ENCODE measurements at places on chromosomes 16 and 17. TPM values are rescaled to one million over a fixed set of nuclear protein-coding genes. Genes with fewer than 3 reads are reported as not detected.

DNA sequence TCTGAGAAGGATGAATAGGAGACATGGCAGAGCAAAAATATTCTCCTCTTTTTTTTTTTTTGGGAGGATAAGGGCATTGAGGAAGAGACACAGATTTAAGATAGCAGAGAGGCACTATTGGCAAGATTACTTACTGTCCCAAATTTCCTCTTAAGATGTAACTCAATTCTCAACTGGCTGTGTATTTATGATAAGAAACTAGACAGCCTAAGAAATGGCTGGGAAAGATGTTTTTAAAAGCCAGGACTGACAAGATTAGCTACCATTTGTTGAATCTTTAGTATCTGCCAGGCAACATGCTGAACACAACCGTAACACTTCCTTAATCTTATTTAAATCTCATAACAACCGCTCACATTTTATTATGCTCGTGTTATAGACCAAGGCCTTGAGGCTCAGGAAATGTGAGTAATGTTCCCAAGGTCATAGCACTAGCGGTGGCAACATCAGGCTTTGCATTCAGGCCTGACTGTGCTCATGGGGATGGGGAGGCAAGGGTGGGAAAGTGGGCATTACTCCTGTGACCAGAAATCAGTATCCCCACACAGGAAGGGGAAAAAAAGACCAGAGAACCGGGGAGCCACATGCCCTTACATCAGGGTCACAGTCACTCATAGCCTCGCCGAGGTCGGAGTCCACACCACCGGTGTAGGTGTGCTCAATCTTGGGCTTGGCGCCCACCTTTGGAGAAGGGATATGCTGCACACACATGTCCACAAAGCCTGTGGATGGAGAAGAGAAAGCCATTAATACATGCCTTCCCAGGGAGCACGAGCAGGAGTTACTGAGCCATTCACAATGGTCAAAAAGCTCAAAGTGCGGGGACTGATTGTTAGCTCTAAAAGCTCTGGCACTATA lies 15.6 kb downstream of the HIGD1B start:
- no peak for DNase-seq

DNA sequence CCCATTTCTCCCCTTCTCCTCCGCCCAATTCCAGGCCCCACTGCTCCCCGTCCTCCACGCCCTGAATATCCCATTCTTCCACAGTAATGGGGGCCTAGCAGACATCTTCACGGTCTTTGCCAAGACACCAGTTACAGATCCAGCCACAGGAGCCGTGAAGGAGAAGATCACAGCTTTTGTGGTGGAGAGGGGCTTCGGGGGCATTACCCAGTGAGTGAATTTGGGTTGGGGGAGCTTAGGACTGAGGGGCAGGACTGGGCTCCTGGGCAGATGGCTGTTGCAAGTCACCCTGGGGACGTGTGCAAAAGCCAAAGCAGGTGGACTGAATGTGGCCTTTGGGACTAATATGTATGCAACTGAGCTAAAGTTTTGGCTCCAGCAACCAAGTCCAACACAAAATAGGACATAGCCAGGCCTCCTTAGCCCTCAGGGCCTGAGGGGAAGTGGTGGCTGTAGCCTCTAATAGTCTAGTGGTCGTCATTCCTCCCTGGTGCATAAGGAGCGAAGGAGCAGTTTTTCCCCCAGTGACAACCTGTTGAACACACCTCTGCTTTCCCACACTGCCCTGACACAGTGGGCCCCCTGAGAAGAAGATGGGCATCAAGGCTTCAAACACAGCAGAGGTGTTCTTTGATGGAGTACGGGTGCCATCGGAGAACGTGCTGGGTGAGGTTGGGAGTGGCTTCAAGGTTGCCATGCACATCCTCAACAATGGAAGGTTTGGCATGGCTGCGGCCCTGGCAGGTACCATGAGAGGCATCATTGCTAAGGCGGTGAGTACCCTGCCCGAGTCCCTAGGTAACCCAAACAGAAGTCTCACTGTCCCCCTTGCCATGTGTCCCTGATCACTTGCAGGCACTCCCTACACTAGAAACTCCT lies 2.6 kb downstream of the ACADVL start:
- no peak for DNase-seq

- DNase-seq = no peak
These were observed 51.1 kb upstream of the LGALS9 start for GRCh38 chr17:27579897-27580321.

GRCh38 chr17:35241520-35241919 lies 1.4 kb upstream of the SLFN5 start:
- no peak for DNase-seq

GRCh38 chr17:40936976-40937375 lies 470 bp downstream of the KRT23 start:
- no peak for DNase-seq

GRCh38 chr17:16873174-16874035 lies 98.5 kb downstream of the TNFRSF13B start:
- DNase-seq = no peak

DNA sequence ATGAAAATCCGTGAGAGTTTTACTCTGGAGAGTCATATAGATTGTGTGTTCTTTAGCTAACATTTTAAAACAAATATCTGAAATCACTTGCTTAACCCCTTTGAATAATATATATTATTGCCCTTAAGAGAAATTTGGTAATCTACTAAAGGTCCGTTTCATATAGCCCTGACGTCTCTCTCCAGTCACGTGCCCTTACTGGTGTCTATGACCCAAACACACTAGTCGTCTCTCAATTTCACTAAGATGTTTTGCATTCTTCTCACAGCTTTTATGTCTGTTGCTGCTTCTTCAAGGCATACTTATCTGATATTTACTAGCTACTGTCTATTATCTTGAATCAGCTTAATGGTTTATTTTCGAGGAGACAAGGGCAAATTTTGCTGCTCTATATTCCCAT lies 409.9 kb downstream of the KCNJ18 start:
- DNase-seq = no peak

- DNase-seq = no peak
These were observed 1.2 kb upstream of the MIF4GD start for GRCh38 chr17:75271955-75272847.

- no peak for DNase-seq
These were observed 377.0 kb upstream of the TNRC6C start for GRCh38 chr17:77581480-77581879.

DNA sequence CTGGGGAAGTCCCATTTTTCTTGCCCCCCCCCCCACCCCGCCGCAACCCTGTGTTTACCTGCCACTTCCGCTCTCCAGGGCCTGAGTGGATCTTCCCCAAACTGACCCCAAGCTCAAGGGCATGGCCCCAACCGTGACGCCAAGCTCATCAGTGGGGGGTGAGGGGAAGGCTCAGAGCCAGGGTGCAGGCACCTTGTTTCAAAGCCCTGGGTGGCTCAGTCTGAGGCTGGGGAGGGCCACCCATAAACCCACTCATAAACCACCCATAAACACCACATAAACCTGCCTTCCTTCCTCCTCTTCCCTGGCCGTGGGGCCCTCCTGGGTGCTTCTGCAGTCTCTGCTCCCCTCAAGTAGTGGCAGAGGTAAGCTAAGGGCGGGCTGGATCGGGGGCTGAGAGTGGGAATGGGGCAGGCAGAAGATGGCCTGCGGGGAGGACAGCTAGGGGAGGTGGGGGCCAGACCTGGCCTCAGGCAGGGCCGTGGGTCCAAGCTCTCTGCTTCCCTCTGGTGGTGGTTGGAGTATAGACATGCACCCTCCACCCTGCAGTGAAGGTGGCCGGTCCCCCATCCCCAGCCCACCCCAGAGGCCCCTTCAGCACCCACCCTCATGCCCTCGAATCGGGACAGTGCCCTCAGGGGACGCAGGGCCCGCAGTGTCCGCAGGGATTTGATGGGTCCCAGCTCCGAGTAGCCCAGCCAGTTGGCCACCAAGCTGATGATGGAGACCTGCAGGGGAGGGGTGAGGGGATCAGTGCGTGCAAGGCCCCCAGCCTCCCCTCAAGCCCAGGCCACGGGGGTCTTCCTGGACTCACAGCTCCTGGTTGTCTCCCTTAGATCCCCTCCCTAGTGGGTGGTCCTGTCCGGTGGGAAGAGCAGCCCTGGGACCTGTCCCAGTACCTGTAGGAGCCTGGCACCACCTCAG lies 14.6 kb upstream of the CD79B start:
- no peak for DNase-seq

DNA sequence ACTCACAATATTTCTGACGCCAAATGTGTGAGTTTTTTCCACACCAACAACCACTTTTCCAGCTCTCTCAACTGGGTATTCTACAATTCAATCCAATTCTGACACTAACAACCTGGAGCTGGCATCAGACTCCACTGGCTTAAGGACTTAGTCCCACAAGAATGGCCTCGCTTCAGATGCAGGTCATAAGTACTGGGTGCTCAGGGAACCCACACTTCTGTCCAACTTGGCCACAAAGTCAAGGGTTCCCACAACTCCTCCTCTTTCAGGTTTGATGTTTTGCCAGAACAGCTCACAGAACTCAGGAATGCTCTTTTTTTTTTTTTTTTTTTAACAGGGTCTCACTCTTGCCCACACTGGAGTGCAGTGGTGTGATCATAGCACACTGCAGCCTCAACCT lies 56.1 kb upstream of the TMC5 start:
- no peak for DNase-seq

DNA sequence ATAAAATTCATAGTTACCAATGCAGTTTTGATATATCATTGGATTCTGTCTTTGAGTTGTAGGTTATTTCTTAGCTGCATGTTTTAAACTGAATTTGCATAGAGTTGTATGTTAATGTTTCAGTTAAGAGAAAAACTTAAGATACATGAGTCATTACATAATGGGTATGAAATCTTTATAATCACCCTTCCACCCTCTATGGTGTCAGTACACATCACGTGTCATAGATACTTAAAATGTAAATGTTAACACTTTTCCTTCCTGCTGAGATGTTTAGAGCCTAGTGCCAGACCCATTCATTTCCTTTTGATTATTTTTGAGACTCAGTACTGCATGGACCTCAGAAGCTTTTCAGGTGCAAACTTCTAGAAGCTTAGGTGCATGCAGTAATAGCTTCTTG lies 20.5 kb downstream of the ZNF207 start:
- no peak for DNase-seq

GRCh38 chr17:83149761-83150251 lies 70.4 kb downstream of the METRNL start:
- DNase-seq = peak; percentile 57

The TENT4B gene
- total RNA-seq = 5.0 TPM

The RGS11 gene
- 9.0 TPM for total RNA-seq
